ENCODE measurements at places on chromosomes 2 and 18.

- no peak for DNase-seq
Observed at GRCh38 chr2:32250290-32250689, 14.4 kb downstream of the NLRC4 start.

- no peak for DNase-seq
Observed at GRCh38 chr18:46736135-46736534, 20.7 kb downstream of the ST8SIA5 start.

DNA sequence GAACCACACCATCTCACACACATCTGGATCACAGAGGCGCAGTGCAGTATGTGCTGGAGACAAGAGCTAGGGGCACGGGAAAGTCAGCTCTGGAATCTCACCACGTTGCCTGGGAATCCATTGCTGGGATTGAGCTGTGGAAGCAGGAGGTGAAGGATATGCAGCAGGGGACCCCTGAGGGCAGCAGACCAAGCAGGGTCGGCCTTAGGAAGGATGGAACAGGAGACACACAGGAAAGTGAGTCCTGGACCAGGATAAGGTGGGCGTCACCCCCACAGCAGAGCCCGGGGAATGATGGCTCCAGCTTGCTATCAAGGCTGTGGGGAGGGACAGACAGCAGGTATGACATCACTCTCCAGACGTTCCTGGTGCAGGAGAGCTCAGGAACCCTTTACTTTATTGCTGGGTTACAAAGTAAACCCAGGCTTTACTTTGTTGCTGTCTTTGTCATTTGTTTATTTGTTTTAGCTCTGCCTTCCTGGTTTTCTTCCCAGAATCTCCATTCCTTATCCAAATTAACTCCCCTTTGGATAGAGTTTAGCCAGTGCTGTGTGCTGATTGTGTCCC, 329.8 kb upstream of the MYT1L start:
- DNase-seq: no peak

DNA sequence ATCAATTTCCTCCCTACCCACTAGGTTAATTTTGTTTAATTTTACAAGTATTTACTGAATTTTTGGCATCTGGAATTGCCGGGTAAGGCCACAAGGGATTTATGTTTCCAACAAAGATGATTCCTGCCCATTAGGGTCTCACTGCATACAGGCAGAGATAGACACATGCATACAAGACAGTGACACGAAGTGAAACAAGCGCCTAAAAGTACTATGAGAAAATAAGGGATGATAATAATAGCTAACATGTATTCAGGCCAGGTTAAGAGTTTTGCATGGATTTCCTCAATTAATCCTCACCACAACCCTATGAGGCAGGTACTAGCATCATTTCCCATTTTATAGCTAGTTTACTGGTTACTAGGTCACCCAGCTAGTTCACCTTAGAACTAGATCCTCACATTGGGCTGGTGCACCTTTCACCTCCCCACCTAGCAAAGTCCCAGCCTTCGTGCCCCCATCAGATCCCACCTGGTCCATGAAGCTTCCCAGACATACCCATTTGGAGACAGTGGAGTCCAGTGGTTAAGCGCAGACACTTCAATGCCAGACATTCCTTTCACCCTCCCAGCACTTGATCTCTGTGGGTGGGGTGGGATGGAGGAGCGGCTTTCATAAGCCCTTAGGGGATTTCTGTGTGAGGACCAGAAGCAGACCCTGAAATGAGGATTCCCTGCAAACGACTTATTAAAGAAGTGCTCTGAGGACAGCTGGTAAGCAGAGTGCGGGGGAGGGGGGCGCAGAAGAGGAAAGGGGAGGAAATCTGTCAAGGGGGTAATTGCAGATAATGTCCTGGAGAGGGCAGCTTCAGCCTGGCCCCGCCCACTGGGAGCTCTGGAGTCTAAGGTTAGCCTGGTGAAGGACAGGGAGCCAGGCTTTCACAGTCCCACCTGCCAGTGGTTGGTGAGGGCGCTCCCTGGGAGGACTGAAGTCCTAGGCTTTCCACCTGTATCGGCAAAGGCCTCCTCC, 5.8 kb upstream of the DGUOK start:
- no peak for DNase-seq

- DNase-seq: peak; percentile 84
Observed at GRCh38 chr2:38377050-38377828, at the start of gene ATL2. TSS of gene ATL2 (minus strand) at chr2:38377273. CDS start at chr2:38377260, 13 bp downstream.

DNA sequence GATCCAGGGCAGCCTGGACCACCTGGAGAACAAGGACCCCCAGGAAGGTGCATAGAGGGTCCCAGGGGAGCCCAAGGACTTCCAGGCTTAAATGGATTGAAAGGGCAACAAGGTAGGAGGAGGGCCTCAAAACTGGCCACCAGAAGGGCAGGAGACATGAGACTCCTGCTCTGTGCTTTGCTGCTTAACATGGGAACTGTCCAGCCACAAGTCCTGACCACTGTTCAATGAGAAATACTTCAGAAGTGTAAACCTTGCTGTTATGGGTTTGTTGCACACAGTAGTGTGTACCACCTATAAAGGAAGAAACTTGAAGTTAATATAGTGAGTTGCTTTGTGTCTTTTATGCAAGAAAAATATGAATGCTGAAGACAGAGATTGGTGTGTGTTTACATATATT, 44.2 kb upstream of the MFF start:
- no peak for DNase-seq

All from NK-92 treated with Interleukin-12 subunit alpha and Interleukin-12 subunit beta, amount 100 ng/mL, for 24 hours (cell line).